ENCODE measurements at places on chromosomes 3 and 15. TPM values are rescaled to one million over a fixed set of nuclear protein-coding genes. Genes with fewer than 3 reads are reported as not detected.

The MCTP2 gene
- total RNA-seq: 23.8 TPM

The PATL2 gene
- 3.1 TPM for total RNA-seq

The LTF gene
- total RNA-seq: 12.8 TPM

The GOLGA8T gene
- total RNA-seq: not detected

GRCh38 chr3:123027292-123028232, at the start of gene SEMA5B:
TSS of gene SEMA5B (minus strand) at chr3:123027763. CDS start at chr3:122961263, 66,500 bp downstream.
- peaks cover 13% of the 10 kb centered on the region for H3K27me3 ChIP-seq
- DNase-seq: peak; percentile 89
- H3K36me3 ChIP-seq: no peaks in the 10 kb centered on the region

DNA sequence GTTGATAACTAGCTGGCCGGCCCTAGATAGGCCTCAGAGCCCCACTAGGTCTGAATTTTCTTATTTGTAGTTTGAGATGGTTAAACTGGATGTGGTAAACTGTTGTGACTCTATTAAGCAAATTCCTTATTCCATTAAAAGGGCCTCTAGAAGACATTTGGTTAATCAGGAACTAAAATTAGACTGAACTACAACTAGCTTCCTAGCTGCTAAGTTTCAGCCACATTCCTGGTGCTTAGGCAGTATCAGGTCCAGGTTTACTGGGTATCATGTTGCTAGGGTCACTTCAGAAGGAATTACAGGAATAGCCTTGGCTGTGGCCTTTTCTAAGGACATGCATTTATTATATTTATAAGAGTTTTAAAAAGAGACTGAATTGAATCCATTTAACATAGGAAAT, 136.3 kb downstream of the PLD1 start:
- H3K36me3 ChIP-seq: peaks cover 17% of the 10 kb centered on the region
- H3K27ac ChIP-seq: no peak overlapping the region
- no peak overlapping the region for H3K4me3 ChIP-seq
- H3K4me1 ChIP-seq: peaks cover 3% of the 10 kb centered on the region

DNA sequence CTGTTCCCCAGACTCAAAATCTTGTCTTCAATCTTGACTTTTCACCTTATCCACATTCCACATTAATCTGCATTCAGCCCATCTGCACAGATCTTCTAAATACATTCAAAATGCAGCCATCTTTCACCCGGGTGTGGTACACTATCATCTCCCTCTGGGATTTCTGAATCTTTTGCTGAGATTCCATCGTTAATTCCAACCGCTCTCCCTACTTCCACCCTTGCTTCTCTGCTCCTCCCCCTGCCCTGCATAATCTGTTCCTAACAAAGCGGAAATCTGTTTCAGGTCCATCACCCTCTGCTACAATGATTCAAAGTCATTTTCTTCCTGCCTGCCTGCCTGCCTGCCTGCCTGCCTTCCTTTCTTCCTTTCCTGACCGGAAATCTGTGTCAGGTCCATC, 7.9 kb upstream of the GOLGA8B start:
- H3K4me1 ChIP-seq: no peaks in the 10 kb centered on the region
- H3K27me3 ChIP-seq: no peaks in the 10 kb centered on the region
- no peak overlapping the region for H3K27ac ChIP-seq
- H3K36me3 ChIP-seq: no peaks in the 10 kb centered on the region
- no peak for DNase-seq

- no peak overlapping the region for H3K4me3 ChIP-seq
- no peak overlapping the region for H3K27ac ChIP-seq
- no peaks in the 10 kb centered on the region for H3K36me3 ChIP-seq
These were observed 317.1 kb upstream of the TGFBR2 start for GRCh38 chr3:30289324-30289723.

DNA sequence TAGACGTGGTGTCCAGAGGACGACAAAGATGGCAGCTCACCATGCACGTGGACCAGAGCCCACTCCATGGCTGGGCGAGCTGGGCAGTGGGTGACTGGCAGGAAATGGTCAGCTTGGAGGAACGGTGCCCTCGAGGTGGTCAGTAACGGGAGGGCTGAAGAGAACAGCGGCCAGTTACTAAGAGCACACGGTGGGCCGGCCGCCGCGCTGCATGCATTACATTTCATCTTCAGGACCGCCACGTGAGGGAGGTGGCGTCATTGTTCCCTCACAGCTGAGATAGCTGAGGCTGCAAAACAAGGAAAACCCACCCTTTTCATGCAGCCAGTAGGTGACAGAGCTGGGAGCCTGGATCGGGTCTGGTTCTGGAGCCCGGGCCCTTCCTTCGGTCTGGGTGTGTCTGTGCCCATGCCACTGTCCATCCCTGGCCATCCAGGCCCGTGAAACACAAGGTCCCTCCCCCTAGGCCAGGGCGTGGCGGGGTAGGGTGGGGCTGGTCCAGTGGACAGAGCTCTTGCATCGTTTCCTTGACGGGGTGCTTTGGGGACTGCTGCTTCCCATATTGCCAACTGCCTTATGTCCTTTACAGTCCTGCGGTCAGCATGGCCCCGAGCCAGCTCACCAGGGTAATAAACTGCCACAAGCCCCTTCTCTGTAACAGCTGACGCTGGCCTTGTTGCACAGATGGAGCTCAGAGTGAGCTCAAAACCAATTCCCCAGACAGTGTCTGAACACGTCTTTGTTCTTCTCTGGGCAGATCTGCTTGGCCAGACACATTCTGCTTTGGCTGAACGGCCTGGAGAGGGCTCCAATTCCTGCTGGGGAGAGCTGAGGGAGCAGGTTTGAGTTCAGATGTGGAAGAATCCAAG, 51.8 kb downstream of the RGMA start:
- no peak overlapping the region for H3K27ac ChIP-seq
- H3K36me3 ChIP-seq: no peaks in the 10 kb centered on the region
- H3K4me1 ChIP-seq: peaks cover 4% of the 10 kb centered on the region
- DNase-seq: peak; percentile 79
- H3K27me3 ChIP-seq: no peaks in the 10 kb centered on the region

- H3K27ac ChIP-seq: no peak overlapping the region
- no peak for DNase-seq
- H3K4me1 ChIP-seq: no peaks in the 10 kb centered on the region
- no peaks in the 10 kb centered on the region for H3K27me3 ChIP-seq
- no peaks in the 10 kb centered on the region for H3K36me3 ChIP-seq
These were observed 40.2 kb upstream of the UBE2E2 start for GRCh38 chr3:23162934-23163333.

All from stomach (tissue), 19 donors.